ENCODE measurements at places on chromosomes 6 and 20.

- no peak overlapping the region for H3K27ac ChIP-seq
- H3K27me3 ChIP-seq: no peaks in the 10 kb centered on the region
- DNase-seq: no peak
- no peaks in the 10 kb centered on the region for H3K4me1 ChIP-seq
- H3K4me3 ChIP-seq: no peak overlapping the region
These were observed 266.4 kb downstream of the SAMD5 start for GRCh38 chr6:147774856-147775255.

DNA sequence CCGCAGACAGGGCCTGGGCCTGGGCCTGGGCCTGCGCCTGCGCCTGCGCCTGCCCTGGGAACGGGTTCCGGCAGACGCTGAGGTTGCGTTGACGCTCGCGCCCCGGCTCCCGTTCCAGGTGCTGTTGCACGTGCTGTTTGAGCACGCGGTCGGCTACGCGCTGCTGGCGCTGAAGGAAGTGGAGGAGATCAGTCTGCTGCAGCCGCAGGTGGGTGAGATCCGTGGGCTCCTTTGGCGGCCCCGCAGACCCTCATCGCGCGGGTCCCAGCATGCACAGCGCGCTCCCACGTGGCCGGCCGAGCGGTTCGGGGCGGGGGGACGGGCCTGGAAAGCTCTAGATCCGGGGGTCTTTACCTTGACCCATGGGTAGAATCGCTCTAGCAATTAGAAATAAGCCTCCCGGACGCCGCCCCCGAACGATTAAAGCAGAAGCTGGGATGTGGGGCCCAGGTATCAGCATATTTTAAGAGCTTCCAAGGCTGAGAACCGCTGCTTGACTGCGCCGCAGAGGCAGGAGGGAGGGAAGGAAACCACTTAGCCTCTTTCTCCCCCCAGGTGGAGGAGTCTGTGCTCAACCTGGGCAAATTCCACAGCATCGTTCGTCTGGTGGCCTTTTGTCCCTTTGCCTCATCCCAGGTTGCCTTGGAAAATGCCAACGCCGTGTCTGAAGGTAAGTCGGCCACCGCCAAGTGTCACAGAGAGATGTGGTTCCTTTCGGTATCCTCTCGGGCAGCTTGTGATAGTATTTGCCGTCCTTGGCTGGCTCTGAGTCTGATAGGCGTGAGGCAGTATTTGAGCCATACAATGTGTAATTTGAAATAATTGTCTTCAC is 508 bp downstream of the NOP56 start:
- H3K27ac ChIP-seq: peak overlapping the region; percentile 53
- H3K4me1 ChIP-seq: peaks cover 26% of the 10 kb centered on the region
- H3K4me3 ChIP-seq: peak overlapping the region; percentile 96
- peaks cover 34% of the 10 kb centered on the region for H3K36me3 ChIP-seq
- no peak for DNase-seq

- peaks cover 70% of the 10 kb centered on the region for H3K4me1 ChIP-seq
- H3K4me3 ChIP-seq: no peak overlapping the region
- H3K27ac ChIP-seq: peak overlapping the region; percentile 96
- DNase-seq: no peak
- no peaks in the 10 kb centered on the region for H3K36me3 ChIP-seq
These were observed 78.5 kb downstream of the TMEM242 start for GRCh38 chr6:157244780-157245179.

DNA sequence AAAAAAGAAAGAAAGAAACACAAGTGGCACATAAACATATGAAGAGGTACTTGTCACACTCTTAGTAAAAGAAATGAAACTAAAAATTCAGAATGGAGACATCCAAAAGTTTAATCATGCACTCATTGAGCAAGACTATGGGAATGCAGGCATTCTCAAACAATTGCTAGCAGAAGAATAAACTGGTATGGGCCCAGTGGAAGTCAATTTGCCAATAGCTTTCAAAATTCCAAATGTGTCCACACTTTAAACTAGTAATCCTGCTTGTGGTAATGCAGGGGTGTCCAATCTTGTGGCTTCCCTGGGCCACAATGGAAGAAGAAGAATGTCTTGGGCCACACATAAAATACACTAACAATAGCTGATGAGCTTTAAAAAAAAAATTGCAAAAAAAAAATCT is 97.4 kb downstream of the EPB41L2 start:
- no peaks in the 10 kb centered on the region for H3K36me3 ChIP-seq
- no peaks in the 10 kb centered on the region for H3K27me3 ChIP-seq
- peak overlapping the region; percentile 11 for H3K4me3 ChIP-seq
- no peak for DNase-seq
- H3K4me1 ChIP-seq: peaks cover 31% of the 10 kb centered on the region

DNA sequence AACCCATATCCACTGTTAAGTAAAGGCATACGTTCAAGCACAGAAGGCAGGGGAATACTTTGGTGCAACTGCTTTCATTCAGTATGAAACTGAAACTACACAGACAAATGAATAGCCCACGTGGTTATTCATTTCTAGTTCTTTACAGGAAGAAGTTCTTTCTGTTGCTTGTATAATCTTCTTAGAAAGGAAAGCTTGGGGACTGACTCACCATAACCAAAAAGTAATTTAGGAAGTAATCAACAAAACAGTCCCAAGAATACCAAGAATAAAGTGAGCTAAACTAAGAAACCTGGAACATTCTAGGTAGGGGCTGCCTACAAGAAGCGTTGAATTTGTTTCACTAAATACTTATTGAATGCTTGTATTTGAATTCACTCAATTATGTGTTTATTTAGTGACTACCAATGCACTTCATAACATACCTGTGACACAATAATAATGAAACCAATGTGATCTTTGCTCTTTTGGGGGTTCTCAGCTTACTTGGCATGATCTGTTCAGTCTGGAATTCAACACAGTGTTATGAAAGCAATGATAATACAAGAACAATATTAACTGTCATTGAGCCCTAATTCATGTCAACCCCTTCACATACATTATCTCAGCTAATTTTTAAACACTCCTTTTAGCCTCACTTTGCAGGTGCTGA is 25.1 kb upstream of the KIAA0408 start:
- H3K36me3 ChIP-seq: no peaks in the 10 kb centered on the region
- H3K4me3 ChIP-seq: peak overlapping the region; percentile 34
- H3K4me1 ChIP-seq: peaks cover 14% of the 10 kb centered on the region
- no peak for DNase-seq
- H3K27ac ChIP-seq: no peak overlapping the region
- H3K27me3 ChIP-seq: no peaks in the 10 kb centered on the region

DNA sequence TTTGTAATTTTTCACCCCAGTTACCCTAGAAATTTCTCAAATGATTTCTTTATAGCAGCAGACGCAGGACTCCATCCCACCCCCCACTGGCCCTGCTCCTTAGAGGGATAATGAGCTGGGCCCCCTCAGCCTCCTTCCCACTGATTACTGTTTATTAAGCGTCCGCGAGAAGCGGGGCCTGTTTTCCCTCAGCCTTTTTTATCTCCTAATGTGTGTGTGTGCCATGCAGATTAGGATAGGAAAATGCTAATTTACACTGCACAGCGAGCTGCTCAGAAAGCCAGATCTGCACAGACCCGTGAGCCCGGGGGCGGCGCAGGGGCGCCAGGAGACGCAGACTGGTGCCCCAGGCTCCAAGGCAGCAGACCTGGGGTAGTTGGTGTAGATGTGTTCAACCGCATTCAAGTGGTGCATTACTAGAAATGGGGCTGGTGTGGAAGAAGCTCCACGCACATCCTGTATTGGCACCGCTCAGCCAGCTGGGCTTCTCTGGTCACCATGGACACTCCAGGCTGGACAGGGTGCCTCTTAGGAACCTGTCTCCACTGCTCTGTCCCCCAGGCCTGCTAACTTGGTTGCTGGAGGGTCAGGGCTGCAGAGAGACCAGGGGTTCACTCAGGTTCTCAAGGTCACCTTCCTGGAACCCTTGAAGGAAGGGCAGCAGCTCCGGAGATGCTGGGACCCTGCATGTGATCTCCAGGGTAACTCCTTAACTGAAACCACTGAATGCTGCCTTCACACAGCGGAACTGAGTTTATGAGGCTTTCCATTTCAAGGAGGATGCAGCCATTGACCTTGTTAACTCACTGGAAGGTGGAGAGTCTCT is 256.3 kb downstream of the ERMARD start:
- peaks cover 16% of the 10 kb centered on the region for H3K4me1 ChIP-seq
- no peak overlapping the region for H3K4me3 ChIP-seq
- DNase-seq: no peak
- H3K36me3 ChIP-seq: no peaks in the 10 kb centered on the region
- no peaks in the 10 kb centered on the region for H3K27me3 ChIP-seq
- no peak overlapping the region for H3K27ac ChIP-seq

- H3K4me1 ChIP-seq: no peaks in the 10 kb centered on the region
- DNase-seq: no peak
- H3K4me3 ChIP-seq: no peak overlapping the region
- H3K36me3 ChIP-seq: no peaks in the 10 kb centered on the region
These were observed 610.5 kb upstream of the MAN1A1 start for GRCh38 chr6:119960036-119960435.

- H3K4me1 ChIP-seq: peaks cover 3% of the 10 kb centered on the region
- H3K4me3 ChIP-seq: no peak overlapping the region
- no peaks in the 10 kb centered on the region for H3K27me3 ChIP-seq
- no peak overlapping the region for H3K27ac ChIP-seq
- DNase-seq: no peak
These were observed 33.5 kb upstream of the CEP162 start for GRCh38 chr6:84260926-84261325.

GRCh38 chr20:62965363-62965771 is 12.9 kb downstream of the SLC17A9 start:
- DNase-seq: no peak
- H3K4me1 ChIP-seq: no peaks in the 10 kb centered on the region
- H3K4me3 ChIP-seq: no peak overlapping the region
- H3K27ac ChIP-seq: no peak overlapping the region

DNA sequence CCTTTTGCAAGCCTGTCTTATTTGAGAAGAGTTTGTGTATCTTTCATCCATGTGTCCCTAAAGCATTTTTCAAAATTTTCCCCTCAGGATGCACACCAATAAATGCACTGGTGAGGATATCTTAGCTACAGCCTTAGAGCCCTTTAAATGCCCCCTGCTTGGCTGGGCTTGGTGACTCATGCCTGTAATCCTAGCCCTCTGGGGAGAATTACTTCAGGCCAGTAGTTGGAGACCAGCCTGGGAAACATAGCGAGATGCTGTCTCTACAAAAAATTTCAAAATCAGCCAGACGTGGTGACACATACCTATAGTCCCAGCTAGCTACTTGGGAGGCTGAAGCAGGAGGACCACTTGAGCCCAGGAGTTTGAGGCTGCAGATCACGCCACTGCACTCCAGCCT is 33.8 kb upstream of the PLCB4 start:
- H3K4me1 ChIP-seq: peaks cover 6% of the 10 kb centered on the region
- H3K27me3 ChIP-seq: no peaks in the 10 kb centered on the region
- H3K27ac ChIP-seq: no peak overlapping the region
- no peak overlapping the region for H3K4me3 ChIP-seq

DNA sequence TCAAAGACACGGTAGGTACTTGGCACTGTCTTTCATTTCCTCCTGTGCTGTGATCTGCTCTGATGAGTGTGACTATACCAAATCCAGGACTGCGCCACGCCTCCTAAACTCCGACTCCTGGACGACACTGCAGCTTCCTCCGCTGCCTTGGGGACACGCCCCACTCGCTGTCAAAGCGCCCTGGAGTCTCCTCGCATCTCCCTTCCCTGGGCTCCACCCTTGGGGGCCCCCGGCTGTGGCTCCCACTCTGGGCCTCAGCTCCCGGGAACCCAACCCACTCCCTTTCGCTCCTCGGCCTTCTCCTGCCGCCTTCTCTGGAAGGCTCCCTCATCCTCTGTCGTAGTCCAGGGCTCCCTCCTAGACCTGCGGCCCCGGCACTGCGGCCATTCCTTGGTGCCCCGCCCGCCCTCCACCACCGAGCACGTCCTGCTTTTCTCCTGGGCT is 61.2 kb downstream of the RSPH3 start:
- H3K4me1 ChIP-seq: no peaks in the 10 kb centered on the region
- H3K36me3 ChIP-seq: no peaks in the 10 kb centered on the region
- no peak overlapping the region for H3K27ac ChIP-seq
- H3K27me3 ChIP-seq: no peaks in the 10 kb centered on the region

DNA sequence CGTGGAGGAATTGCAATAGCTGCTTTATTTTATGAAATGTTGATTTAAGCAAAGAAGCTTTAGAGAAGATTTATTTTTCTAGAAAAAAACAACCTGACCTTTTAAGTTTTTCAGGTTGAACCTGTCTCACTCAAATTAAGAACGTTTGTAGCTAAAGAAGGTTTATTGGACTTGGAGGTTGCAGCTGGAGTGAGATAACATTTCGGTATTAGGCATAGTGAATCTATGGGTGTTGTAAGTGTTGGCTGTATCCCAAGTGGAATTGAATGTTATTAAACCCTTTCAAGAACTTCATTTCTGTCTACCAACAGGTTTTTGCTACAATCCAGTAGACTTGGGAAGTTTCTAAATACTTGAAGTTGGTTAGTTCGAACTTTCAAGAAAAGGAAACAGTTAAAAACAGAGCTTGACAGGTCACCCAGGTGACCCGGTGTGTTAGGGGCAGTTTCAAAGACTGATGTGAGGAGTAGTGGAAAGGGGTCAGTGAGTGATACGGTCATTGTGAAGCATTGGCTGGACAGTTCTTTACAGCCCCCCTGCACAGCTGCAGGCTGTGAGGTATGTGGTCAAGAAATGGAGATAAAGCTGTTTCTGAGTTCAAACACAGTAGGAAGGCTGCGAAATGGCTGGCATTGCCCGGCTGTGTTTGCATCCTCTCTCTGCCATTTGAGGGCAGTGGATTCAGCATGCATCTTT is 2.4 kb upstream of the TBCC start:
- H3K36me3 ChIP-seq: no peaks in the 10 kb centered on the region
- no peaks in the 10 kb centered on the region for H3K27me3 ChIP-seq
- peak overlapping the region; percentile 10 for H3K27ac ChIP-seq
- peaks cover 33% of the 10 kb centered on the region for H3K4me1 ChIP-seq
- H3K4me3 ChIP-seq: peak overlapping the region; percentile 99

GRCh38 chr6:42550277-42550676 is 13.6 kb upstream of the UBR2 start:
- H3K4me3 ChIP-seq: no peak overlapping the region
- no peak for DNase-seq

- no peak for DNase-seq
- no peaks in the 10 kb centered on the region for H3K4me1 ChIP-seq
- peak overlapping the region; percentile 44 for H3K4me3 ChIP-seq
- no peaks in the 10 kb centered on the region for H3K36me3 ChIP-seq
- H3K27me3 ChIP-seq: no peaks in the 10 kb centered on the region
These were observed 79.4 kb downstream of the ROS1 start for GRCh38 chr6:117346142-117346930.

- H3K4me1 ChIP-seq: no peaks in the 10 kb centered on the region
- no peaks in the 10 kb centered on the region for H3K36me3 ChIP-seq
- H3K27me3 ChIP-seq: no peaks in the 10 kb centered on the region
- DNase-seq: no peak
- no peak overlapping the region for H3K4me3 ChIP-seq
These were observed 178.9 kb downstream of the FUT9 start for GRCh38 chr6:96194675-96195074.

All from thoracic aorta (tissue), 2 donors.